B cell (primary cell): ENCODE measurements at places on chromosomes 7 and 10.

- DNase-seq: no peak
Observed at GRCh38 chr10:2891073-2891769, 176.1 kb upstream of the PFKP start.

GRCh38 chr7:129615018-129615417 is 3.5 kb downstream of the NRF1 start:
- peak; percentile 37 for DNase-seq

- DNase-seq: no peak
Observed at GRCh38 chr7:27099453-27100370, 2.8 kb downstream of the HOXA2 start.

- peak; percentile 15 for DNase-seq
Observed at GRCh38 chr10:6838118-6838517, 258.0 kb upstream of the PRKCQ start.

- DNase-seq: no peak
Observed at GRCh38 chr10:125392609-125393008, 232.2 kb upstream of the CTBP2 start.

GRCh38 chr7:92832534-92833023 is 3.8 kb downstream of the CDK6 start:
- DNase-seq: no peak

DNA sequence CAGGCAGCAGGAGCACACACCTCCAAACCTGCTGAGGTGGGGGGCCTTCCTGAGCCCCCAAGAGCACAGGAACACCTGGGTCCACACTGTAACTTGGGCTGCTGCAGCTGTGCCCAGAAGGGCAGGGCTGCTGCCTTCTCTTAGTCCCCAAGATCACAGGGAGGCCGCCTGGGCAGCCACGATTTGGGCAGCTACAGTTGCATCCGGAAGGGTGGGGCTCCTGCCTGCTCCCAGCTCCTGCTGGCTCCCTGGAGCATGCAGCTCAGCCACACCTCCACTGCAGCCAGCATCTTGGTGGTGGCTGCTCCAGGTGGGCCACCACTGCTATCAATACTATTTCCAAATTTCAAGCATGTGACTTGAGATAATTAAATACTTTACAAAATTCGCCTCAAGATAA is 38.5 kb upstream of the AGMO start:
- DNase-seq: no peak

GRCh38 chr7:105583061-105583460 is 1.8 kb upstream of the EFCAB10 start:
- DNase-seq: no peak

DNA sequence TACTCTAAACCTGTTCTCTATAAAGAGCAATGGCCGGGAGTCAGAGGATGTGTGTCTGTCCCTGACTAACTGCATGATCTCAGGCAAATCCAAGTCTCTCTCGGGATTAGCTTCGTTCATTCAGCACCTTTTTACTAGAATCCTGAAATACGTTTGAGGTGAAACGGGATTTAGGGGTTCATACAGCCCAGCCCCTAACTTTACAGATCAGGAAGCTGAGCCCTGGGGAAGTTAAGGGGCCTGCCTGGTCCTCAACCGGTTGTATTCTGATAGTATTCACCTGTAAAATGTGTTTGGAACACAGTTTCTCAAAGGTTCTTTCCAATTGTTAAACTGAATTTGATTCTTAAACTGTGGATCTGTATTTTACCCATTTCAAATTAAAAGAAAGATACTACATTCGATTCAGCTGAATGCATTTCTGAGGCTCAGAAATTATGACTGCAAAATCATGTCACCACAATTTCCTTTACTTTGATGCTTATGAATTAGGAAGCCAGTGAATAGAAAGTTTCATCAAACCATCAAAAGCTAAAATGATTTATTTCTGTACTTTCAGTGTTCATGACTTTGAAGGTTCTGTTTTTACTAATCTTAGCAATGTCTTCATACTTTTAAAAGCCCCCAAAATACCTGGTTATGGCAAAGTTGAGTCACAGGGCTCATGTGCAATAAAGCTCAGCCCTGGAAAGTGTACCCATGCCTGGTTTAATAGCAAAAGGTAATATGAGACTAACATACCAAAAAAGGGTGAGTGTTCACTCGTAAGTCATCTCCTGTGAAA is 28.9 kb upstream of the EZH2 start:
- DNase-seq: no peak

GRCh38 chr7:78479348-78479747 is 680.8 kb downstream of the PHTF2 start:
- no peak for DNase-seq

DNA sequence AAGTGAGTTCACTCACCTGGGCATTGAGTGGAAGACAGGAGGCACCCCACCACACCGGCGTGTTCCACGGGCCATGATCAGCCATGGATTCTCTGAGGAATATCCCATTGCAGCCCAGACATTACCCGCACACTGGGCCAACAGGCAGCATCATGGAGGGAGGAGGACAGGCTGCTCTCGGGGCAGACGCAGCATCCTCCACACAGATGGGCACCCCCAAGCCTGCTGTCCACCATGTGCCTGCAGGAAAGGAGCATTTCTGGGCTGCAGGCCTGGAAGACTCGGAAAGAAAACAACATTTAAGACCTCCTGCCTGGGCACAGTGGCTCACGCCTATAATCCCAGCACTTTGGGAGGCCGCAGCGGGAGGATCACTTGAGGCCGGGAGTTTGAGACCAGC is 71.0 kb upstream of the SH2B2 start:
- no peak for DNase-seq

DNA sequence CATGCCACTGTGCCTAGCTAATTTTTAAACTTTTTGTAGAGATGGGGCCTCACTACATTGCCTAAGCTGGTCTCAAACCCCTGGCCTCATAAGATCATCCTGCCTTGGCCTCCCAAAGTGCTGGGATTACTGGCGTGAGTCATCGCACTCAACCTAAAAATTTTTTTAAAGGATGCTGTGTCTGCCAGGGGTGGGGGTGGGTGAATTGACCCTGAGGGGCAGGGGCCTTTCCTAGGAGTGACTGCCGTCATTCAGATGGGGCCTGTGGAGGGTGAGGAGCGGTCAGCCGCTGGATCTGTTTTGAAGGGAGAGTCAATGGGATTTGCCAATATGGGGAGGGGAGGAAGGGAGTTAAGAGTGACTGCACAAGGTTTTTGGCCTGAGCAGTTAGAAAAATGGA is 89.4 kb downstream of the C10orf105 start:
- DNase-seq: no peak

GRCh38 chr10:103083266-103083976 is 109.7 kb downstream of the NT5C2 start:
- no peak for DNase-seq

GRCh38 chr7:35831208-35831607 is 30.4 kb downstream of the SEPTIN7 start:
- no peak for DNase-seq

DNA sequence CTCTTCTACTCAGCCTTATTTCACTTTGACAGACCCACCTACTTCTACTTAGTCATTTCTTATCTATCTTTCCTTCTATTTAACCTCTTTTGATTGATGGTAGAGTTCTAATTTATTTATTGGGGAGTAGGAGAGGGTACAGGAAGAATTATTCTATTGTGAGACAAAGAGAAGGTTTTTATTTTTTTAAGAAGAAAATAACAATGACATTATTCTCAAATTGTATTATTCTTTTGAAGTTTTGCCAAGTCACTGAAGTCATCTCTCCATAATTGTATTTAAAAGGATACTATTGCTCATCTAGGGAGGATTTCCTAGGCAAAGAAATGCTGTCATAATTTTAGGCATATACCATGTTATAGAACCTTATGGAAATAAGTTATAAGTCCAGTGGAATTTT is 52.7 kb downstream of the ITGB8 start:
- no peak for DNase-seq

GRCh38 chr10:71366690-71367089 is 30.0 kb upstream of the CDH23 start:
- DNase-seq: no peak
